T-helper 9 cell (primary cell): ENCODE measurements at places on chromosomes 4 and X.

DNA sequence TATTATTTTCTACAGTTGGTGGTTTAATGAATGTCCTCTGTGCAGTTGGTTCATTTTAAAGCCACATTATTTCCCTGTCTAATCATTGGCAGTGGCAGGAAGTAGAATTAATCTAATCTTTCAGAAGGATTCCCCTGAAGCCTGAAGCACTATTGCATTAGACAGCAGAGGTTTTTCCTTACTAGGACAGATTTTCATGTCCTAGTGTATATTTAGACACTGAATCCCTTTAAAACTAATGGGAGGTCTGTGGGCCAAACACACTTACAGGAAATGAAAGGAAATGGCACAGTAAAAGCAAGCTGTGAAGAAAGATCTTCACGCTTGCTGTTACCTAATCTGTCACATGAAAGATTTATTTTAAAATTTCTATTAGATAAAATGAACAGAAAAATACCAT, 165.2 kb downstream of the SLC39A8 start:
- DNase-seq = no peak

GRCh38 chr4:74475091-74475800, 30.3 kb downstream of the AREG start:
- DNase-seq = no peak

- DNase-seq = no peak
Measured at GRCh38 chr4:110808351-110808878, 185.5 kb upstream of the PITX2 start.

DNA sequence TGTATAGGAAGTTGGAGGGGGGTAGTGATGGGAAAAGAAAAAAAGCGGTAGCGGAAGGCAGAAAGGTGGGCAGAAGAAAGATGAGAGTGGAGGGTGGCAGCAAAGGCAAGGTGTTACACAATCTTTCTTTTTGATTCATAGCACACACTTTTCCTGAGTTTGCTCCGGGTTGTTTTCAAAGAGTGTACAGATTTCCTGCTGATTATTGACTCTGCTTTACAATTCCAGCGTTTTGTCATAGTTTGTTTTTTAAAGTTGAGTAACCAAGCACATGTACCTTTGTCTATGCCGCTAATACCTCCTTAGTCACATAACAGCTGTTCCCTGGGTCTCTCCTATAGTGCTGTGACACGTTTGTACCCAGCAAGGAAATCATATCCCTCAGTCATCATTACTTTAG, 50.3 kb downstream of the AGA start:
- DNase-seq = no peak

DNA sequence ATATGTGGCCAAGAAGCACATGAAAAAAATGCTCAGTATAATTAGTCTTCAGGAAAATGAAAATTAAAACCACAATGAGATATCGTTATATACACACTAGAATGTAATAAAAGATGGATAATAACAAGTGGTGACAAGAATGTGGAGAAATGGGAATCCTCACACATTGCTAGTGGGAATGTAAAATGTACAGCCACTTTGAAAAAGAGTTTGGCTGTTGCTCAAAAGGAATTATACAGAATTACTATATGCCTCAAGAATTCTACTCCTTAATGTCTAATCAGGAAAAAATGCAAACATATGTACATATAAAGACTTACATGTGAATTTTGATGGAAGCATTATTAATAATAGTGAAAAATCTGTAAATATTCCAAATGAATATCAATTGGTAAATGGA, 102.2 kb downstream of the SPCS3 start:
- no peak for DNase-seq

GRCh38 chrX:30593440-30594200, 16.1 kb upstream of the TASL start:
- no peak for DNase-seq

- no peak for DNase-seq
Measured at GRCh38 chrX:107451731-107452130, 2.3 kb downstream of the FRMPD3 start.

DNA sequence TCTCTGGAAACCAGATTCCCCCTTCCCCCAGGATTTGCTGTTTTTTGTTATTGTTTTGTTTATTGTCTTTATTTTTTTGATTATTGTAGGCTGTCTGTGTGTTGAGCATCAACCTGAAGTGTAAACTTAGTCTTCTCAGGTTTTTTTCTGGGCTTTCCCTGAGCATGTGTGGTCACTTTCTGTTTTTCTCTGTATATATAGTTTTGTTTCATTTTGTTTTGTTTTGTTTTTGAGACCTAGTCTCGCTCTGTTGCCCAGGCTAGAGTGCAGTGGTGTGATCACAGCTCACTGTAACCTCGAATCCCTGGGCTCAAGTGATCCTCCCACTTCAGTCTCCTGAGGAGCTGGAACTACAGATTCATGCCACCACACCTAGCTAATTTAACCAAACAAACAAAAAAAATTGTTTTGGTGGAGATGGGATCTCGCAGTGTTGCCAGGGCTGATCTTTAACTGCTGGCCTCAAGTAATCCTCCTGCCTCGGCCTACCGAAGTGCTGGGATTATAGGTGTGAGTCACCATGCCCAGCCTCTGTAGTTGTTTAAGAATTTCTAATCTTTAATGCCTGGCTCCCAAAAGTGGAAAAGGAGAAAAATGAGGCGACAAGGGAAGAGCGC, 9.1 kb downstream of the IL13RA1 start:
- DNase-seq = no peak

- no peak for DNase-seq
Measured at GRCh38 chr4:168885400-168885799, 124.7 kb downstream of the CBR4 start.

DNA sequence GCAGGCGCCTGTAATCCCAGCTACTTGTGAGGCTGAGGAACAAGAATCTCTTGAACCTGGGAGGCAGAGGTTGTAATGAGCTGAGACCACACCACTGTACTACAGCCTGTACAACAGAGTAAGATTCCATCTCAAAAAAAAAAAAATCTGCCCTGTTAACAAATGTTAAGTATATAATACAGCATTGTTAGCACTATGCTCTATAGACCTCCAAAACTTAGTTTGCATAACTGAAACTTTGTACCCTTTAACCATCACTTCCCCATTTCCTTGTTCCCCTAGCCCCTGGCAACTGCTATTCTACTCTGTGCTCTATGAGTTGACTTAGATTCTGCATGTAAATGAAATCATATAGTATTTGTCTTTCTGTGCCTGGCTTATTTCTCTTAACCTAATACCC, 76.7 kb downstream of the TAB3 start:
- no peak for DNase-seq

DNA sequence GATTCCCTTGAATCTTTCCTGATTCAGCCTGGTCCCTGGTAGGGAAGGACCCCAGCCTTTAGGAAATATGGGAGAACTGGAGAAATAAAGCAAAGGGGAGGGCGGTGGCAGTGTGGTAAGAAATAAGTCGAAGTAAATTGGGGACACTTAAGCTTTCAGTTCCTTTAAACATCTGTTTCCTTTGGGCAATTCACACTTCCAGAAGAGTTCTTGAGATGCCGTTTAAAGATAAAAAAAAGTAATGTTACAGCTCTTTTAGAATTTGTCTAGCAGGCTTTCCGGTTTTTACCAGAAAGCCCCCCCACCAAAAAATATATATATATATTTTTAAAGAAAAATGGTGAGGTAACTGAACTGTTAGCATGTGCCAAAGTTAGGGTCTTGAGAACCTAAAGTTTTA, 46.6 kb downstream of the TSPAN7 start:
- DNase-seq = no peak

DNA sequence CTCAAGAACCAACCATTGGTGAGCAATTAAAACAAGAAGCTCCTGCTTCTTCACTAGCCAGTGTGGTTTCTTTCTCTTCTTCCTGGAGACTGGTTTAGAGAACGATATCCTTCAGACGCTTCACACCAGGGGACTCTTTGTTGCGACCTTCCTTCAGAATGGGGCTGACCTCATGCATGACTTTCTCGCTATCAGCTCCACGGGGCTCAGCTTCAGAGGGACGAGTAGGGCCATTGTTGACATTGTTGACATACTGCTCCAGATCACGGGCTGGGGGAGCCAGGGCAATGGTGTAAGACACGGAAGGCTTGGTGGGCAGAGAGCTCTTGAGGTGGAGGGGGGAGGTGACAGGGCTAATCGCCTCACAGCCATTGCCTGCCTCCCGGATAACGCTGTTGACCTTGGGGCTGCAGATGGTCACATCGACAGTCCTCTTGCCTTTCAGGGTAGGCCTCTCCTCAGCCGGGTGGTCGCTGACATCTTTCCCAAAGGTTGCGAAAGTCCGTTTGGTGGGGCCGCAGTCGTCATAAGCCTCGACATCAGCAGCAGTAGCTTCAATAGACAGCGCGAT, 113.8 kb downstream of the PCDH19 start:
- DNase-seq = no peak
